ENCODE measurements at places on chromosomes 12 and 14.
A peak's percentile ranks its signal among the peaks of the same experiment; 100 is the strongest.

- no peak for DNase-seq
These were observed 190.5 kb downstream of the ESRRB start for GRCh38 chr14:76566439-76566838.

GRCh38 chr12:6925540-6926279 lies 2.0 kb upstream of the ATN1 start:
- no peak for DNase-seq

- DNase-seq: no peak
These were observed 60.2 kb upstream of the MDM1 start for GRCh38 chr12:68392376-68392775.

GRCh38 chr12:21456291-21456780 lies 18.9 kb downstream of the PYROXD1 start:
- peak; percentile 23 for DNase-seq

- no peak for DNase-seq
These were observed 586.3 kb downstream of the LRFN5 start for GRCh38 chr14:42192738-42193653.

DNA sequence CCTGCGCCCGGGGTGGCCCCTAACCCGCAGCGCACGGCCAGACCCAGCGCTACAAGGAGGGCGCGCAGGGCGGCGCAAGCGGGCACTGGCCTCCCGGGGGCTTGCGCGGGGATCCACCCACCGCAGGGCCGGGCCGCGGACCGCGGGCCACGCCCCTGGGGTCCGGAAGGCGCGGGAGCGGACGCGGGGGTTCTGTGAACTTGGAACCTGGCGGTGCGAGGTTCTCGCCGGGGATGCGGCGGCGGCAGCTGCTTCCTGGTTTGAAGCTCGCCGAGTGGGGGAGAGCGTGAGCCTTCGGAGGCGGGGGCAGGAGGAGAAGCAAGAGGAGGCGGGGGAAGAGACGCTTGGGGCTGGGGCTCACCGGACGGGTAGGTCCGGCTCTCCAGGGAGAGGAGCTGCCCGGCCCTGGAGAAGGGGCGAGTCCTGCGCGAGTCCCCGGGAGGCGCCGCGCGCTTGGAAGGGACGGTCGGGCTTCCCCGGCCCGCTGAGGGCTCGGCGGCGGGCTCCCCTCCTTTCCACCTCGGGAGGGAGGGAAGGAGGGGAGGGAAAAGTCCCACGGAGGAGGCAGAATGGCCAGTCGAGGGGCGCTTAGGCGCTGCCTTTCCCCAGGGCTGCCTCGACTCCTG lies at the start of gene PRKCH:
Gene PRKCH, plus strand, starts transcription at position 195 of the 626 bp plus-strand sequence. CDS start 523 bp downstream, outside the sequence.
- peak; percentile 71 for DNase-seq

- DNase-seq: no peak
These were observed 135.3 kb downstream of the OTOGL start for GRCh38 chr12:80234667-80235066.

DNA sequence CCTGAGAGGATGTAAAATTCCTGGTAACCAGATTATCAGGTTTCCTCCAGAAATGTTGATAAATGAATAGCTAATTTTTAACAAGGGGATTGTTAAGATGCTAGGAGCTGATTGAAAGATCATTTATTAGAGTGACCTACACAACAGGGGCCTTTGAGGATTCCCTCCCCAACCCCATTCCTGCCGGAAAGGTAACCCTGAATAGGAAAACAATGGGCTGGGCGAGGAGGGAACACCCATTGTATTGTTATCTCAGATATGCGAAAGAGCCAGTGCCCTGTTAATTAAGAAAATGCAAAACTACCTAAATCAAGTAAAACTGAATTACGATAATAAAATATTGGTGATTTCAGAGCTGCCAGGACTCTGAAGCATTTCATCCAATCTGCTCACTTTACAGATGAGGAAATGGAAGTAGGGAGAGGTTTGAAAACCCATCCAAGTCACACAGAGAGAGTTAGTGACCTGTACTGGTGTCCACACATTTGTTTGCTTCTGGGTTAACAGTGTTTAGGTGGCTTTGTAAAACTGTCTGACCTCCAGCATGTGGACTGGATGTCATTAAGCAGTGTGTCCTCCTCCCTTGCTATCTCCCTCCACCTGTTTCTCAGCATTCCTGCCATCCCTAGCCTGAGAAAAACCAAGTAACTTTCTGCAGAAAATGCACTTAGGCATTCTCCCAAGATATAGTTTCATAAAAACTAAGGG lies 214.8 kb downstream of the TTC6 start:
- no peak for DNase-seq

DNA sequence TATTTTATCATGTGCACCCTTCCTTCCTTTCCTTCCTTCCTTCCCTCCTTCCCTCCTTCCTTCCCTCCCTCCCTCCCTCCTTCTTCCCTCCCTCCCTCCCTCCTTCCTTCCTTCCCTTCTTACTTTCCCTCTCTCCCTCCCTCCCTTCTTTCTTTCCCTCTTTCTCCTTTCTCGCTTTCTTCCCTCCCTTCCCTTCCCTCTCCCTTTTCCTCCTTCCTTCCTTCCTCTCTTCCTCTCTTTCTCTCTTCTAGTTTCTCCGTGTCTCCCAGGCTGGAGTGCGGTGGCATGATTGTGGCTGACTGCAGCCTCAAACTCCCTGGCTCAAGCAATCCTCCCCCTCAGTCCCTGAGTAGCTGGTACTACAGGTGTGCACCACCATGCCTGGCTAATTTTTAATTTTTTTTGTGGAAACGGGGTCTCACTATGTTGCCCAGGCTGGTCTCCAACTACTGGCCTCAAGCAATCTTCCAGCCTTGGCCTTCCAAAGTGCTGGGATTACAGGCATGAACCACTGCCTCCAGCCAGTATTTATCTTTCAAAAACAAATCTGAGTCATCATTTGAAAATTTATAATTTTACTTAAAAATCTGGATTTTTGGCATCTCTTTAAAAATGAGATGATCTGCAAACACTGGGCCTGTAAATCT lies 7.8 kb downstream of the C1RL start:
- DNase-seq: no peak

DNA sequence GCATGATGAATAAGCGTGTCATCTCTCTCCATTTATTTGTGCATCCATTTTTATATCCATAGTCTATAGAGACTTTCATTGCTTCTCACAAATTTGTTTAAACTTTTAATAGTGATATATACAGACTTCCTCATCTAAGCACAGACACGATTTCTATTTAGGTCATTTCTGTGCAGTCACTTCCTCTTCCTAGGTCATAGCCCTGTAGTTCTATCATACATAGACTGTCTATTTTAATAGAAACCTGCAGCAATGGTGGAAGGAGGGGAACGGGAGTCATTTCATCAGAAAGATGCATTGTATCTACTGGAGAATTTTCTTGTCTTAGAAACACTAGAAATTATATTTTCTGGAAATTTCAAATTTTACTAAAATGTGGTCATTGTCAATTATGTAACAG lies 133.4 kb upstream of the FGD4 start:
- DNase-seq: no peak

DNA sequence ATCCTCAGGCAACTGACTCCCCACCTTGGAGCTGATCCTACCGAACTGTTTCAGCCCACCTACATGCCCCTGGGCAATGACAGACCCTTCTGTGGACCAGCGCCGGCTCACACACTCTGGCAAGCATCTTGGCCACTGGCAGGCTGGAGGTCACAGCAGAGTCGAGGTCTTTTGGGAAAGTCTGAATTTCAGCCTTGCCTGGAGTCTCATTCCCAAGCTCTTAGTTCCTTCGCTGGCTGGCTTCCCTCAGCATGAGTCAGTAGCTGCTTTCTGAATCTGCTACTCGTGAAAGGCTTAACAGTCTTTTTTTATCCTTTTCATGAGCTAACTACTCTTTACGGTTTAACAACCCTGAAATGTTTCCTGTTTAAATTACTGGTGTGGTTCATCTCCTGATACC lies 44.5 kb downstream of the ASCL4 start:
- DNase-seq: no peak

DNA sequence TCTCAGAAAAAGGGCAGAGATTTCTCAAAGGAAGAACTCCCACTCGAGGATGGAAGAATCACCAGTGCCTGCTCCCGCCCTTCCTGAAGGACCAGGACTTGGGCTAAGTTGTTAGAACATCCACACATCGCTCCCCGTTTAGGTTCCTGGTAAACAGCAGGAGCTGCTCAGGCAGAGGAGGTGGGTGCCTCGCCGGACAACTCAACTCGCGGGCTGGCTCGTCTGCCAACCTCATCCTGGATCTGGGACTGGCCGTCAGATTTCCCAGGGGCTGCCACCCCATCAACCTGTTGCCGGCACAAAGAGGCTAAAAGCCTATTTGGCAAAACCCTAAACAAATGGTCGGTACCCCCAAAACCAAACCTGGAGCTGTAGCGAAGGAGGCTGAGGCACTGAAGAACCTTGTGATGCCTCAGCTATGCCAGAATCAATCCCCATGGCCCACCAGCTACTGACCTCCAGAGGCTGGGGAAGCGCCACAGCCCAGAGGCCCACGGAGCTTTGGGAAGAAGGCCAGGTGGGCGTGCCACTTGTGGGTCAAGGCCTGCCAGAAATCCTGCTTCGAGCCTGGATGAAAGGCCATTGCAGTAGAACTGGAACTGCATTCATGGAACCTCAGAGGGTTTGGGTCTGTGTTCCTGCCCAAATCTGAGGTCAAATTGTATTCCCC lies 42.9 kb downstream of the RIMBP2 start:
- DNase-seq: no peak

GRCh38 chr12:114834621-114835020 lies 150.6 kb upstream of the TBX3 start:
- no peak for DNase-seq

DNA sequence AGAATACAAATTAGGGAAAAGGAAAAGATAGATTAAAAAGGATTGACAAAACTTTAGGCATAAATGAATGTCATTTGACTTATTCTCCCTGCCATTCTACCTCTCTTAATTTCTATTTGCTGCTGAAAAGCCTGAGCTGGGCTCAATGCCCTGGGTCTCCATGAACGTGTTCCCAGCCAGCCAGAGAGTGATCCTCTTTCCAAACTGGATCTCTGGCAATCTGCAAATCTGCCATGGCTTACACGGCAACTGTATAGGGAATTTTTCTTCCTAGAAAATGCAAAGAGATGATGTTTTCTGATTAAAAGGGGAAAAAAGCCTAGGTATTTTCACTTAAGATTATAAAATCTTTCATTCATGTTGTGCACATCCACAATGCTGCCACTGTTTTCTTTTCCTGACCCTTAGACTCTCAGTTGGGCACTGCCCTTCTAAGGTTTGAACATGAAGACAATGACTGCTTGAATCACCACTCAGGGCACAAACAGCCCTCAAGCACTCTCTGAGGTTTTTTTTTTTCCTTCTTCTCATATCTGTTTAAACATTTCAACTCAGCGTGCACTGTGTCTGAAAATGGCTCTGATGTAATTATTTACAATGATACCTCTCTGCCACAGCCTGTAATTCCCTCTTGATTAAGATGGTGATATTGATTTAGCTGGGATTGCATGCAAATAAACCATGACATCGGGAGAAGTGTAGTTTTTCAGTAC lies 60.3 kb downstream of the DACT1 start:
- no peak for DNase-seq

DNA sequence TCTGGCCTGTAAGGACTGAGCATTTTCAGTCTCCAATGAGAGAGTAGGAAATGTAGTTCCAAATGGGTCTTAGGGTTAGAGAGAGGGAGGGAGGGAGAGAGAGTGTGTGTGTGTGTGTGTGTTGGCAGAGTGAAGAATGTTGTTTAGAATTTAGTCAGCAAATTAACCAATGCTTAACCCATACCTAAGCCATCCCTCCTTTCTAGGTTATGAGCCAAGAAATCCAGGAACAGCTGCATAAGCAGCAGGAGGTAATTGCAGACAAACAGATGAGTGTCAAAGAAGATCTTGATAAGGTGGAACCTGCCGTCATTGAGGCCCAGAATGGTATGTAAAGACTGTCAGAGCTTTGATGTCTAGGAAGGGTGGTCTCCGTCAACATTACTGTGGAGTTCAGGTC lies 56.9 kb downstream of the HSP90AA1 start:
- no peak for DNase-seq

GRCh38 chr14:60251877-60252276 lies 2.9 kb downstream of the PPM1A start:
- no peak for DNase-seq

GRCh38 chr12:51122844-51123243 lies 39.4 kb upstream of the CSRNP2 start:
- DNase-seq: no peak

DNA sequence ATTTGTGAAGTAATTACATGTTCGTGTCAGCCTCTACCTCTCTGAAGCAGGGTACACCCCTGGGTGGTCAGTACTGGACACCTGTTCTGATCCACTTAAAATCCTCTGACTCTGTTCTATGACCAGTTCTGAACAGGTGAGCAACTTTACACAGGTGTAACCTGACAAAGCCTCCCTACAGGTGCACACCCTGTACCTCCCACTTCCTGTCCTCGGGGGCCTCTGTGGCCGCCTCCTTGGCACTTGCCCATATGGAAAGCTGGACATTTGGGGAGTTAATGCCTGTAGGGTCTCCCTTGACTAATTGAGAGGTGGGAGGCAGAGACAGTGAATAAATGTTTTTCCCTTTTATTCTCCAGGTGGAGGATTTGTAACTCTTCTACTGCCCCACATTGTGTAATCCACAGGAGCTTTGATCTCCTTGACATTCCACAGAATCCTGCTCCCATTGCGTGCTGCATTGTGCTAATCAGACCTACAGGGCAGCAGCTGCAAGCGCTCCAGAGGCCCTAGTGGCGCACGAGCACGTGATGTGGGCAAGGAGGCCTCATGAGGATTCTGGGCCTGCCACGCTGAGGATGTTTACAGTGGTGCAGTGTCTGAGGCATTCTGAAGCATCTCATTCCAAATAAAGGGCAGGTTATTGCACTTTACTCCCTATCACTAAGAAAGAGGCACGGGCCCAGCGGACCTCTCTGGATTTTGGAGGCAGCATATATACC lies 45.8 kb upstream of the BATF start:
- DNase-seq: no peak

- DNase-seq: no peak
These were observed 411.9 kb downstream of the TMEM121 start for GRCh38 chr14:105938055-105938863.

DNA sequence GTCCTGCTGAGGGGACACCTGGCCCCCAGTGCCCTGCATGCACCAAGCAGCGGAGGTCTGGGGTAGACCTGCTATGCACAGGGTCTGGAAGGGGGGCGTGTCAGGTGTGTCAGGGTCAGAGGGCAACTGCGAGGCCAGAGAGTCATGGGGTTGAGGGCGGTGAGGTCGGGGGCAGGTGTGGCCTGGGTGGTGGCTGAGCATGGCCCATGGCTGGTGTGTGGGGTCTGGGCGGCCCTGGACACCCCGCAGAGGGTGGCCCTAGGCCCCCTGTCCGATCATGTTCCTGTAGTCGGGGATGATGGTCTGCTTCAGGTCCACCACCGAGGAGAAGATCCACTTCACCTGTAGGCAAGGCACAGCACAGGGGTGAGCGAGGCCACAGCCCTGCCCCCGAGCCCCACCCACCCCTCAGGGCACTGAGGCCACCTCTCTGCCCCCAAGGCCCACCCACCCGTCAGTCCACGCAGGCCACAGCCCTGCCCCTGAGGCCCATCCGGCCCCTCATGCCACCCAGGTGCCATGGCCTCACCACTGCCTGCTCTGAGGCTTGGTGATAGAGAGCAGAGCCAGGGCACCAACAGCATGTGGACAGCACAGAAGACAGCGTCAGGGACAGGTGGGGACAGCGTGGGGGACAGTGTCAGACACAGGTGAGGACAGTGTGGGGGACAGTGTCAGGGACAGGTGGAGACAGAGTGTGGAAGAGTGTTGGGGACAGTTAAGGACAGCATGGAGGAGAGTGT lies 211.3 kb downstream of the TMEM121 start:
- no peak for DNase-seq

GRCh38 chr14:21384494-21384851 lies 654 bp upstream of the SUPT16H start:
- DNase-seq: peak; percentile 27

- no peak for DNase-seq
These were observed at the start of gene TMTC1 for GRCh38 chr12:29783773-29784666. TMTC1 (minus strand) TSS chr12:29783942; CDS start chr12:29783751, 191 bp downstream.

GRCh38 chr12:118102609-118103008 lies 1.2 kb downstream of the VSIG10 start:
- no peak for DNase-seq

Measured in stimulated activated CD8-positive, alpha-beta memory T cell treated with anti-CD3 and anti-CD28 coated beads, Interleukin-15, amount 100 ng/mL, for 48 hours (primary cell).